Stimulated activated CD8-positive, alpha-beta memory T cell treated with anti-CD3 and anti-CD28 coated beads, Interleukin-15, amount 100 ng/mL, for 24 hours (primary cell): ENCODE measurements at places on chromosomes 6 and 20.

- DNase-seq = no peak
These were observed at the start of gene TFAP2C for GRCh38 chr20:56628873-56629463. TFAP2C (plus strand) TSS chr20:56629306; CDS start chr20:56629545, 239 bp downstream.

DNA sequence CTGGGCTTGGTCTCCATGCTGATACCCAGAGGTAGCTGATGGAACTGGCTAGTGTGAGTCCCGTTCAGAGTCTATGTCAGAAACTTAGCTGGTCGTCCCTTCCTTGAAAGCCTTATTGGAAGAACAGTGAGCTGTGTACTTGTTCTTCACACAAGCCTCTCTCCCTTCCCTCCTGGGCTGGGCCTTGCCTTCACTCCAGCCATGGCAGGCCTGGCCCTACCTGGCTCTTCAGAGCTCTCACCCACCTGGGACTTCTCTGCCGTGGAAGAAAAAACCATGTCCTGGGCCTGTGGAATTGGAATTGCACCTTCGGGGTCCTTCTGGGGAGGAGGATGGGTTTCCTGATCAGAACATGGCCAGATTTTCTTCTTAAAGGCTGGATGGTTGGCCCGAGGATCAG is 20.3 kb upstream of the ZNF831 start:
- DNase-seq = no peak

DNA sequence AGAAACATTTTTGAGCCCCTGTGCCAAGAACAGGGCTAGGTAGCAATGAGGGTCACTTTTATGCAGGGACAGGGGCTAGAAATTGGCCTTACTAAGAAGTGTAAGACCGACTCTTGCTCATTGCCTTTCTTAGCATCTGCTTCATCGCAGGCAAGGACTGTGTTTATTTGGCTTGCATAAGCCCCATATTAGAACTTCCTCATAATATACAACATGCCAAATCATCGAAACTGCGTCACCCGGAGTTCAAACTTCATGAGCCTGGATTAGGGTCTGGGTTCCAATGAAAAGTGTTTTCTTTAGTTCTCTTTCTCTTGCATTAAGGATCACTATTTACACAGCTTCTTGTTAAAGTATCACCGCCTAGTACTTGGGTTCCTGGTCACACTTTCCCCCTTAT is 977 bp upstream of the SMAP1 start:
- no peak for DNase-seq

- no peak for DNase-seq
These were observed 17.2 kb downstream of the ABT1 start for GRCh38 chr6:26613689-26614683.

GRCh38 chr6:84804720-84805119 is 40.3 kb upstream of the TBX18 start:
- DNase-seq = no peak

DNA sequence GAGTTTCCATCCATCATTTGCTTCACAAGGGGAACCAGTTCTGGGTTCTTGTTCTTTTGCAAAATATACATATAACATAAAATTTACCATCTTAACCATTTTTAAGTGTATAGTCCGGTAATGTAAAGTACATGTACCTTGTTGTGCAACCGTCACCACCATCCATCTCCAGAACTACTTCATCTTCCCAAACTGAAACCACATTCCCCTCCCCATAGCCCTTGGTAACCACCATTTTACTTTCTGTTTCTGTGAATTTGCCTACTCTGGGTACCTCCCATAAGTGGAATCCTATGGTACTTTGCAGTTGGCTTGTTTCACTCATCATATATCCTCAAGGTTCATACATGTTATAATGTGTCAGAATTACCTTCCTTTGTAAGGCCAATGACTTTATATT is 70.3 kb upstream of the DSP start:
- no peak for DNase-seq
